Cortex of kidney (tissue), 1 donor: ENCODE measurements at places on chromosomes 6 and 20.

DNA sequence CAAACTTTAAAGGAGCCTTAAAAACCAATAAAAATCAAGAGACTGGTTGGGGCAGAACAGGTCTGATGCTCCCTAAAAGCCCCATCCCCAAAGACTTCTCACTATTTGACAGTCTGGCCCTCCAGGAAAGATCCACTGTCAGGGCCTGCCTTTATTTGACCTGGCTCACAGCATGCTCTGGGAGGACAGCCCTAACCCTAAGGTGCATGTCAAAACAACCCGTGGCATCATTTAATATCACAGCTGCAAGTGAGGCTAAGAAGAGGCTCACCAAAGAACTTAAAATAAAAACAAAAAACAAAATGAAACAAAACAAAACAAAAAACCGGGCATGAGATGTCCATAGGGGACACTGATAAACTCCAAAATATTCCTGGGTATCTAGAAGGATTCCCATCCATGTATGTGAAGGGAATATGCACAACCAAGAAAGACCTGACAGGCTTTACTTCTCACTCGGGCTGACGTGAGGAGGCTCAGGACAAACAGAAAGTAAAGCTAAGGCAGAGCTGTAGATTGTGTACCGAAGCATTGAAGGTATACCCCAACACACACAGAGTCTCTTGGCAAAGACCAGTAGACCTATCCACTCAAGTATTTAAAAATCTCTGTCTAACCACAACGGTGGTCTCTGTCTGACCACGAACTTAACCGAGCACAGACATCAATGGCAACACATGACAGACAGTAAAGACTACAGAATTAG, 57.3 kb downstream of the AHI1 start:
- no peak for DNase-seq

DNA sequence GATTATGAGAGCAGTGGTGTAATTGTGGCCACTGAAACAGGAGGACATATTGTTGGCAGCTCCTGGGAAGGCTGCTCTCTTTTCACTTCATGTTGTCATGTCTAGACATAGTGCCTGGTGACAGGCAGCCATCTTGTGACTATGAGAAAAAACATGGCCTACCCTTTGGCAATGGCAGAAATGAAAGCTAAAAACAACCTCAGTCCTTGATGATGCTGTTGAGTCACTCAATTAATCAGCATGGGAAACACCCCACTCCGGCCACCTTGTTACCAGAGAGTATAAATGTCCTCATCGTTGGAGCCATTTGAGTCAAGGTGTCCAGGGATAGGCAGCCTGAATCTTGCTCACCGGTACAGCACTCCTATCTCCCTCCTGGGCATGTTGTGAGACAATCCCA, 31.2 kb upstream of the HMGA1 start:
- DNase-seq, result no peak

GRCh38 chr6:89120371-89120770, 2.5 kb upstream of the SRSF12 start:
- DNase-seq, result no peak

GRCh38 chr20:7038029-7038428, 270.5 kb downstream of the BMP2 start:
- no peak for DNase-seq

GRCh38 chr20:24045621-24046318, 57.2 kb upstream of the GGTLC1 start:
- no peak for DNase-seq

- DNase-seq, result no peak
These were observed 801 bp upstream of the KIFC1 start for GRCh38 chr6:33390767-33391277.

DNA sequence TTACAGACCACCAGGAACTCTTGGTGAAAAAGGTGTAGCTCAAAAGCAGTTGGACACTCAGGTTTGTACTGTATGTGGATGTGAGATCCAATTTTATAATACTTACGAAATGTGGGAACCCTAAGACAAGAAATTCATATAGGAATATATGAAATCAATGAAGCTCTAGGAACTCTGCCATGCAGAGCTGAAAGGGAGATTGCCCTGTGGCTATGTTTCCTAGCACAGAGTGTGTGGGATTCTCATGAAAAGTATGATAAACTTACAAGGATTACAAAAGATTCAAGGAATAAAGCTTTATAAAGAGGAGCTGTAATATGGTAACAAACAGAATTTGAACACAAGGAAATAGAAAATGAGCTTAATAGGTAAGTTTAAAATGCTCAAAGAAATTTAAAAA, 205.7 kb upstream of the FAM83B start:
- no peak for DNase-seq

- no peak for DNase-seq
These were observed 317.1 kb downstream of the PLCB1 start for GRCh38 chr20:8449123-8449522.

DNA sequence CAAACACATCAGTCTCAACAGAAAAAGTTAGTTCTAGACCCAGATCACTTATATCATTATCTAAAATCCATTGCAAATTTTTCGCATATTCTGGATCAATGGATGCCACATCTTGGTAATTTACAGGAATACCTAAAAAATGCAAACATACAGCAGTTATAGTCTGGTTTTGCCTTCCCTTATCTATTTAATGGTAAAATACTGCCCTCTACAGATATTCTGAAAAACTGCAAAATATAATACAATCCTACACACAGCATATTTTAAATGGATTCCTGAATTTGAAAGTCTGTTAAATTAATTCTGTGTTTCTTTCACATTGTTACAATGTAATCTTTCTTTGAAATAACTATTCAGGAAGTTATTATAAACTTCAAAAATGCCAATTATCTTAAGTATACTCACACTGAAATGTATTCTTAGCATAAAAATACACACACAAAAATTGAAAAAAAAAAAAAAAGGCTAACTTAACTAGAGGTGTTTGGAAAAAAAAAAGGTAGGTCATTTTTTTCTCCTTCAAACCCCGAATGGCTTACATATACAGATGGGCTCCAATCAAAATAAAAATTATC, 88.4 kb downstream of the HACE1 start:
- DNase-seq, result no peak

DNA sequence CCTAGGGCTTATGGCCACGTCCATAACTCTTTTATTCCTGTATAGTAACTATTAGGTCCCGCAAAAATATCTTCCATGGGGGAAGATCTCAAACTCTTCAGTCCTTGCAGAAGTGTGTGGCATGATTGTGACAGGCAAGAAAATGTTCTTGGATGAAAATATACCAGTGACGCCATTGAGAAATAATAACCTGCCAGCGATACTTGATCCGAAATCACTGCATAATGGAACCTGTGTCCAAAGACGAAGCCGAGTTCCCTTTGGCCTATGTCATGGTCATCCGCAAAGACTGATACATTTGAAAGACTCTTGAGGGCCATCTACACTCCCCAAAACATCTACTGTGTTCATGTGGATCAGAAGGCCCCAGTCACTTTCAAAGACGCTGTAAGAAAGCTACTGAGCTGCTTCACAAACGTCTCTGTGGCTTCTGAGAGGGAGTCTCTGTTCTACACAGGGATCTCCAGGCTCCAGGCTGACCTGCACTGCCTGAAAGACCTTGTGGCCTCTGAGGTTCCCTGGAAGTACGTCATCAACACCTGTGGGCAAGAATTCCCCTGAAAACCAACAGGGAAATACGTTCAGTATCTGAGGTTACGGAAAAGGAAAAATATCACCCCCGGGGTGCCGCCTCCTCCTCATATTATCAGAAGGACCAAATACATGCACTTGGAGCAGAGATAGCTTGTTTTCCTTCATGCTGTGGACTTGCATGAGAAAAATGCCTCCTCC, 6.9 kb upstream of the GCNT2 start:
- DNase-seq, result no peak

DNA sequence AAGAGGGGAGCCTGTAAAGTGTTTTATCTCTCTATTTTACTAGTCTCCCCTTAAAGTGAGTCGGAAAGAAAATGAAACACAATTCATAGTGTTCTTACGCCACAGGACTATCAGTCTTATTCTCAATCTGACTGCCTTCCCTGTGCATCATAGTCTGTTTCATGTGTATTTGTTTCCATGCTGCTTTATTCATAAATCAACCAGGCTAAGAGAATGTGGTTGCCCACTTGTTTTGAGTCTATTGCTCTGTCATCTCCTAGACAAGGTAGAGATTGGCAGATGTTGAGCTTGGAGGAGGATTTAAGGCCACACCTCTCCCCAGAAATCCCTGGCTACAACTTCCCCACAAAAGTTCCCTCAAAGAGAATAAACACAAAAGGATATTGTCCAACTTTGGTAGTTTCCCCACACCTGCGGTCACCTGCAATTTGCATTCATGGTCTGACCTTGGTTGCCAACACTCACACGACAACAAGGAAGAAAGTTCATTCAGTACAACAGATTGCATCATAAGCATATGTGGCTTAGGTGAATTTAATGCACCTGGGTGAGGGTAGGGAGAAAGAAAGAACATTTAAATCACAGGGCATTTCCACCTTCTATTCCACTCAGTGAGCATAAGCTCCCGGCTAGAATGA, 167.1 kb upstream of the FBXL4 start:
- no peak for DNase-seq

GRCh38 chr6:117740605-117741004, 65.3 kb downstream of the NUS1 start:
- DNase-seq, result no peak

- no peak for DNase-seq
These were observed 928.9 kb downstream of the TFAP2A start for GRCh38 chr6:9485992-9486391.

DNA sequence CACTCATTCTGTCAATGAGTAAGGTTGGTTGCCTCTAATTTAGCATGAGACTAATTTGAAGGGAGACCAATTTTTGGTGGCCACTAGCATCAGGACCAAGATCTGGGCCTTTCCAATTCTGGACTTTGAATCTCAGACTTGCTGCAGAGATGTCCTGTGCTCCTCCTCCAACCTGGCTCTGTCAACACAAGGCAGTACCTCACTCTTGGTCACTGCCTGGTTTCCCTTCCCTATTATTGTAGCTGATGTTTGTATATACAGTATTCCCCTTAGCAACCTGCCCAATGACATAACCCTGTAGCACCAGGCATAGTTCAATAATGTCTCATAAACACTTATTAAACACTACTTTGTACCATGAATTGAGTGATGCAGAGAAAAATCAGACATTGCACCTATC, 50.4 kb downstream of the UNC5CL start:
- DNase-seq, result no peak

DNA sequence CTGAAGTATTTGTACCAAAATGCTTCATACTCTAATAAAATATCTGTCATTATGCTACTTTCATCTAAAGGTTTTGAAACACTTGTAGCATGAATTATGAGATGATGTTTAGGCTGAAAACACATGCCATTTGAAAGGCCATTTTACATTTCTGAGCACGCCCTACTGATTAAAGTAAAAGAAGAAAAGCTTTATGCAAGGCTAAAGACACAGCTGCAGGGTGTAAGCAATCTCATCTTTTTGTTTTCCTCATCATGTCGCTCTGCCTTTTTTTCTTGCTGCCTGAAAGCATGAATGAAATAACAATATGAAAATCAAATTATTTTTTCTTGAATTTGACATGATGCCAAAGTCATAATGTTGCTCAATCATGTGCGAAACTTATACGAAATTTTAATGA, 148.6 kb upstream of the ARG1 start:
- no peak for DNase-seq

DNA sequence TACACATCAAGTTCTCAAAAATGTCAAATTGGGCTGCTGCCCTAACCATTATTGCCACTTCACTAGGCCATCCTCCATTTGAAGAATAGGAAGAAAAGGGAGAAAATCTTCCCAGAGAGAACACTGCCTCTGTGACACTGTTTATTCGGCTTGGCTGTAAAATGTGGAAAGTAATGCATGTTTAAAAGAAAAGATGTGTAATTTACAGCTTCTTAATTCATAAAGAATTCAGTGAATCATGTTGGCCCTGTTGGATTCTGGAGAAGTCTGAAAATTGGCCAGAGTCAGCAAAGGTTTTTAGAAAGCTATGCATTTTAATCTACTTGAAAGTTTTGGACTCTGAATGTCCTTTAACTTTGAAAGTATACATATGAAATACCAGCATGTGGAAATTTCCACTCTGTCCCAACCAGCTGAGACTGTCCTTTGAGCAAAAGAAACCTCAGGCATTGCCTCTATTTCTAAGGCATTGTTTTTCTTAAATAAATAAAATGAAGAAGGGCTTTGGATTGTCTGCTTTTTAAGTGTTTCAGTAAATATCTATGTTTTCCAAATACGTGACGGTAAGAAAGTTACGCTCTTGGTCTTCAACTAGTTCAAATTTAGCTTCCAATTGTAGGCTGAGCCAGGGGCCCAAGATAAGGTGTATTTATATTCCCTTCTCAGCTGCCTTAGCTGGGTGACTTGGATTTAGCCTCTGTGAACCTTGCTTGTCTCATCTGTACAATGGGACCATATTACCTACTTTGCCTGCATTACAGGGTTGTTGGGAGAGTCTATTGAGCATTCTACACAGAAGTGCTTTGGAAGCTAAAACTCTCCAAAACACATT, 222.2 kb downstream of the UST start:
- no peak for DNase-seq

DNA sequence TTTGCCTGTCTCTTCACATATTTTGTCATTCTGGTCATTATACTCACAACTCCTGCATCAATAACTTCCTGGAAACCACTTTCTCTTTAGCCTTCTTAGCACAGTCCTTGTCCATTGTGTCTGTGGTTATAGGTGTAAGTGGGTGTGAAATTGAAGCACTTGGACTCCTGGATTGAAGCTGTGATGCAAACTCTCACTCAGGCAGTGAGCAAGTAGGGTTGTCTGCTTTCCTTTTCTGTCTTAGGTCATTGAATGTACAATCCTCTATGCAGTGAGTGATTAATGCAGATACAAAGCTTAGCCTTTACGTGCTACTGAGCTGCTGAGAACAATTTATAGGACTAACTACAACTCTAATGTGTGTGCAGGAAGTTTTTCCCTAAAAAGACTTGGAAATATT, 54.8 kb downstream of the ADGRB3 start:
- DNase-seq, result no peak
